Kasumi-1 (cell line): ENCODE measurements at places on chromosomes 6 and 20.
A peak's percentile ranks its signal among the peaks of the same experiment; 100 is the strongest.

GRCh38 chr6:34393191-34393965, 909 bp upstream of the NUDT3 start:
- DNase-seq = peak; percentile 79

GRCh38 chr20:48791014-48791413, 36.8 kb downstream of the PREX1 start:
- no peak for DNase-seq

DNA sequence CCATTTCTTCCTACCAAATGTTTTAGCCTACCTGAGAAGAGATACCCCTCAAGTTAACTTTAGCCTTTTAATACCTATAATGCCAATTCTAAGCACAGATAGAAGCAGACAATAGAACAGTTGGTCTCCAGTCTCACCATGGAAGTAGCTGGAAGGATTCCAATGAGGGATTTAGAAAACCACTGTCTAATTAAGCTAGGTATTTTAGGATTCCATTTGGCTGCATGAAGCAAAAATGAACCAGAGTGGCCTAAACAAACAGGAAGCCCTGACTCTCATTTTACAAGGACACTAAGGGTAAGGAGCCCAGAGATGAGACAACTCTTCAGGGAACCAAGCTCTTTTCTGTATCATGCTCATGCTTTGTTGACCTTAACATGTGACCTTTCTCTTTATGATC, 199.2 kb downstream of the ALDH8A1 start:
- DNase-seq = no peak

GRCh38 chr20:18506744-18507143, 996 bp upstream of the SEC23B start:
- no peak for DNase-seq

GRCh38 chr20:59385480-59385879, 85.1 kb downstream of the EDN3 start:
- no peak for DNase-seq

DNA sequence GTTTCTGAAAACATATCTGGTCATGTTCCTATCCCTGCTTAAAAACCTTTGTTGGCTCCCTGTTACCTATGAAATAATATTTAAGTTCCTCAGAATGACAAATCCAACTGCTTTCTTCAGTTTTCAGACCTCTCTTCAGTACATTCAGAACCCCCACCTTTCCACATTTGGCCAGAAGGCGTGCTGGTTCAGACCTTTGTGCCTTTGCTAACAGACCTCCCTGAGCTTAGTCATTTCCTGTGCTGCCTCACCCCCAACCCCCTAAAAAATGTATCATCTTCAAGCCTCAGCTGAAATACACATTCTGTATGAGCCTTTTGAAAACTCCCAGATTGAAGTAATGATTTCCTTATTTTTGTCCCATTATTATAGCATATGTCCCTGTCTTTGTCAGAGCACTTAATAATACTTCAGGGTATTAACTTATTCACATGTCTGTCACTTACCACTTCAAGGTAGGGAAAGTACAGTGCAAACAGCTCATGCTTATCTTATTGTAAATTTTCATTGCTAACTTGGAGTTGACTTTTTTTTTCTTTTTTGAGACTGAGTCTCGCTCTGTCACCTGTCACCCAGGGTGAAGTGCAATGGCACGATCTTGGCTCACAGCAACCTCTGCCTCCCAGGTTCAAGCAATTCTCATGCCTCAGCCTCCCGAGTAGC, 19.7 kb downstream of the FAM217A start:
- DNase-seq = peak; percentile 87

GRCh38 chr6:45959534-45960145, 56.0 kb downstream of the CLIC5 start:
- DNase-seq = peak; percentile 1
